CD4-positive, alpha-beta memory T cell (primary cell): ENCODE measurements at places on chromosomes 3 and 15.

DNA sequence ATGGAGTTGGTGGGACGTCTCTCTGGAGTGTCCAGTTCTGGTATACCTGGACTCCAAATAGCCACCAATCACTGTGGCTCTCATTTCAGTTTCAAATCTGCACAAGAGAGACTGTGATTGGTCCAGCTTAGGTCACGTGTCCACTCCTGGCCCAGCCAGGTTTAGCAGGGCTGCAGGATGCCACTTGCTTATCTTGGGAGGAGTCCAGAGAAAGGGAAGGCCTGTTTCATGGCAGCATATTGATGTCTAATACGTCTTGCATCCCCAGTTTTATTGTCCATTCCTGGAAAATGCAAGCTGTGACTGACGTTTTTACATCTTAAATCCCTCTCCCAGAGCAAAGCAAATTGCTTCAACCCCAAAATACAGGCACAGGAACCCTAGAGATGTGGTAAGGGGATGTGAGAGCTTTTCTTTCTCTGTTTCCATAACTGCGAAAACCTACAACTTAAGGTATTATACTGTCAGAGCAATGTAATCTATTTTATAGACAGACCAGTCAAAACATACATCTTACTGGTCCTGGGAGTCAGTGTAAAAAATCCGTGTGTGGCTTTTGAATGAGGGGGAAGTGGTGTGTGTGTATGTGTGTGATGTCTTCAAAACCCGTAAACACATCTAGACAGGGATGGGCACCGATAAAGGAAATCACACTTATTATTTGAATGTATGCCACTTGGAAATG lies 274.4 kb downstream of the TLE3 start:
- DNase-seq: no peak

DNA sequence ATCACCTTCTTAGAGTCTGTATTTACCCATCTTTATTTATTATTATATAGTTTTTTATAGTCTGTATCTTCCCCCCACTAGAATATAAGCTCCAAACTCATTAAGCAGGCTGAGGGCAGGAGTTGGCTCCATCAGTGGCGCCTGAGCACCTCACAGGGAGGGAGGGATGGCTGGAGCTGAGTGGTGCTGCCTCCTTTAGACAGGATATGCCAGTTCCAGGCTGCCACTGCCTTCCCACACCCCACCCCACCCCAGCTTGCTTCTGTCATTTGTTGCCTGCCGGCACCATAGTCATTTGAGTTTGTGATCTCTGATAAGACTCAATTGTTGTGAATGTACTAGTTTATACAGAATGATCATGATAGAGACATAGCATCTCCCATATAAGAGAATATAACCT lies 85.5 kb downstream of the KLHL25 start:
- DNase-seq: no peak

GRCh38 chr15:41276831-41277230 lies 45.8 kb downstream of the CHP1 start:
- DNase-seq: no peak

DNA sequence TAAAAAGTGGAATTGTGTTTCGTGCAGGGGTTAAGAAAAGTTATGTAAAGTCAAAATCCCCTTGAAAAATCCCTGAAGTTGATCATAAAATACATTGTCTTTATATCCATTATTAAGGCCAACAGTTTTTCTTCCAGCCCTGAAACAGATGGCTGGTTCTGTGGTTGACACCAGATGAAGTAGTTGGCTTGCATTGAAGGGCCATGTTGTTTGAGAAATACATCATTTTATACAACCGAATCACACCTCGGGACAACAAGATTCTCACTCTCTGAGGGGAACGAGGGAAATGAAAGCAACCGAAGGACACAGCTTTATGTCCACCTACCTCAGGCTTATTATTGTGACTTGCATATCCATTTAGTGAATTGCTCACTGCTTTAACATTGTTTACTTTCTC lies 126.0 kb upstream of the MITF start:
- no peak for DNase-seq

DNA sequence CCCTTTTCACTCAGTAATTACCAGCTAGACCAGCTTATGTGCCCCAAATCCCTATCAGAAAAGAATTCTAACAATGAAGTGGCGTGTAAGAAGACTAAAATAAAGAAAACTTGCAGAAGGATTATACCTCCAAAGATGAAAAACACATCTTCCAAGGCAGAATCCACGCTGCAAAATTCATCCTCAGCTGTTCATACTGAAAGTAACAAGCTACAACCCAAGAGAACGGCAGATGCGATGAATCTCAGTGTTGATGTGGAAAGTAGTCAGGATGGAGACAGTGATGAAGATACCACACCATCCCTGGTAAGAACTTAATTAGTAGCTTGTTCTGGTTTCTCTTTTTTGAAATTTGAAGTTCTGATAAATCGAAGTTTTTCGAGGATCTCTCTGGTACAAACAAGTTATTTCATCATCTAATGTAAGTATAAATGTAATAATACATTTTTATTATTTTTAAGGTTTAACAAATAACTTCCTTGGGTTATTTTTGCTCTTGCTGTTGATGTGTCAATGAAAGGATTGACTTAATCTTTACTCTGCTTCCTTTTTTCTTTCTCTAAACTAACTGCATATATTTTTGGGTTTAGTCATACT lies 1.4 kb downstream of the WDR76 start:
- DNase-seq: peak; percentile 10

DNA sequence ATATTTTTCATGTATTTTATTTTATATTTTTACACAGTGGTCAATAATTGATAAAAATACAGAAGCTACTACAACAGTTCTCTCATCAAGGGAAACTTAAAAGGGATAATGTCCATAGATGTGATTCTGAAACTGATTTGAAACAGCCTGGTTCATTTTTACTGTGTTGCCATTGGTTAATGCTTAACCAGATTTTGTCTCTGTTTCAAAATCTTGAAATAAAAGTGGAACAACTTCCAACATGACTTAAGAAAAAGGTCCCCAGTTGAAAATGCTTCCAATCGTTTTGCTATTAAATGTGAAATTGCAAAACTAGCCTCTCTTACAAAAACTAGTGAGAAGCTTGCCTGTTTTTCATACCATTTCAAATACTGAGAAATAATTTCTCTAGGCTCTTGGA lies 240.7 kb downstream of the LPP start:
- no peak for DNase-seq

- no peak for DNase-seq
These were observed 58.6 kb upstream of the SLITRK3 start for GRCh38 chr3:165254812-165255211.

- DNase-seq: no peak
These were observed 32.5 kb downstream of the TPRG1 start for GRCh38 chr3:189204167-189204866.

GRCh38 chr15:29736012-29736743 lies 86.1 kb downstream of the TJP1 start:
- DNase-seq: no peak

- no peak for DNase-seq
These were observed 189.2 kb downstream of the TP63 start for GRCh38 chr3:189820365-189820720.

DNA sequence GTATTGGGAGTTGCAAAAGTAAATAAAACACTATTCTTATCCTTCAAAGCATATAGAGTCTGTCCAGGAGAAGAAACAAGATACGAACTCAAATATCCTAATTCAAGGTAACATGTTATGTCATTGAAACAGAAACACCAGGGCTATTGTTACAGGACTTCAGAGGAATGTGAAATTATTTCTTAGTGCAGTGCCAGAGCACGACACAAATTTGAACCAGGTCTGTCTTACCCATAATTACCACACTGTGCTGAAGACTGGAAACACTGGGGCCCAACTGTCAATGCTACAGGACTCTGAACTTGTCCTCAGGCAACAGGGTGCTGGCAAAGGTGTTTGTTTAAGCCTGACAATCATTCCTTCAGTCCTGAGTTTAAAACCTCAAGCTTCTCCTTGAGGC lies 633.6 kb upstream of the UBE2E2 start:
- DNase-seq: no peak

GRCh38 chr3:176579711-176580185 lies 617.5 kb downstream of the TBL1XR1 start:
- DNase-seq: no peak

DNA sequence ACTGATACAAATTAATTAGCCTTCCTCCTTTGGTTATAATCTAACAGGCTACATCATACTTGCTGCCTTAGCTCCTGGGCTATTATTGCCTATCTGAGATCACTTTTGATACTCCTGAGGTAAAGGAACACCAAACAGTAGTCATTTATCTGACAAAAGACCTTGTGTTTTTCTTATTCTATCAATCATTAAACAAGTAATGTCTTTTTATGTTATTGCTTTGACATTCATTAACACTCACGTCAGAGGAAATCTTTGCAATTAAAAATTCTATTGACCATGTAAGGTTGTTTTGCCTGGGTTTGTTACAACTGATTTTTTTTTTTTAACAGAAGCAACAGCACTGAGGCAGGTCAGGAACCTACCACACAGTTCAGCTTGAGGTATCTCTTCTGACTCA lies 366.3 kb downstream of the MECOM start:
- DNase-seq: no peak

GRCh38 chr3:10875914-10876313 lies 59.9 kb downstream of the SLC6A11 start:
- no peak for DNase-seq

GRCh38 chr15:24899367-24899766 lies 55.4 kb upstream of the SNRPN start:
- DNase-seq: no peak

- DNase-seq: no peak
These were observed 1.1 kb upstream of the PARP15 start for GRCh38 chr3:122576174-122576940.

DNA sequence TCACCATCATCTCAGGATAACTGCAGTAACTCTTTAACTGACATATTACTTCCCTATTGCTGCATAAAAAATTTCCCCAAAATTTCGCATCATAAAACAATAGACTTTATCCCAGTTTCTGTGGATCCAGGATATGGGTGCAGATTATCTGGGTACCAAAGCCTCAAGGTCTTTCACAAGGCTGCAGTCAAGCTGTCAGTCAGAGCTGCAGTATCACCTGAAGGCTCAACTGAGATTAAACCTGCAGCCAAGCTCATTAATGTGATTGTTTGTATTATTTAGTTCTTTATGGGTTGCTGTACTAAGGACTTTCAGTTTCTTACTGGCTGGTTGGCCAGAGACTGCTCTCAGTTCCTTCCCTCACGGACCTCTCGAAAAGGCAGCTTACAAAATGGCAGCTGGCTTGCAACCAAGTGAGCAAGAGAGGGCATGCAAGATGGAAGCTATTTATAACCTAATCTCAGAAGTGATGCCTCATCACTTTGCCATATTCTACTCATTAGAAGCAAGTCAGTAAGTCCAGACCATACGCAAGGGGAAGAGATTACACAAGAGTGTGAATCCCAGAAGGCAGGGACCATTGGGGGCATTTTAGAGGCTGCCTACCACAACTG lies 54.9 kb downstream of the DCUN1D1 start:
- DNase-seq: no peak

GRCh38 chr15:96047255-96047931 lies 283.1 kb upstream of the NR2F2 start:
- no peak for DNase-seq

DNA sequence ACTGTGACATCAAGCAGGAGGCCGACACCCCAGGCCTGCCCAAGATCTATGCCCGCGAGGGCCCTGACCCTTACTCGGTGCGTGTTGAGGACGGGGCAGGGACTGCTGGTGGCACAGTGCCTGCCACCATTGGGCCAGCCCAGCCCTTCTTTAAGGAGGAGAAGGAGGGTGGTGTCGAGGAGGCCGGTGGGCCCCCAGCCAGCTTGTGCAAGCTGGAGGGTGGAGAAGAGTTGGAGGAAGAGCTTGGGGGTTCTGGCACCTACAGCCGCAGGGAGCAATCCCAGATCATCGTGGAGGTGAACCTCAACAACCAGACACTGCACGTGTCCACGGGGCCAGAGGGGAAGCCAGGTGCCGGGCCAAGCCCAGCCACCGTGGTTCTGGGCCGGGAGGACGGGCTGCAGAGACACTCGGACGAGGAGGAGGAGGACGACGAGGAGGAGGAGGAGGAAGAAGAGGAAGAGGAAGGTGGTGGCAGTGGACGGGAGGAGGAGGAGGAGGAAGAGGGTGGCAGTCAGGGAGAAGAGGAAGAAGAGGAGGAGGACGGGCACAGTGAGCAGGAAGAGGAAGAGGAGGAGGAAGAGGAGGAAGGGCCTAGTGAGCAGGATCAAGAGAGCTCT lies 5.4 kb downstream of the ZBTB47 start:
- DNase-seq: no peak

DNA sequence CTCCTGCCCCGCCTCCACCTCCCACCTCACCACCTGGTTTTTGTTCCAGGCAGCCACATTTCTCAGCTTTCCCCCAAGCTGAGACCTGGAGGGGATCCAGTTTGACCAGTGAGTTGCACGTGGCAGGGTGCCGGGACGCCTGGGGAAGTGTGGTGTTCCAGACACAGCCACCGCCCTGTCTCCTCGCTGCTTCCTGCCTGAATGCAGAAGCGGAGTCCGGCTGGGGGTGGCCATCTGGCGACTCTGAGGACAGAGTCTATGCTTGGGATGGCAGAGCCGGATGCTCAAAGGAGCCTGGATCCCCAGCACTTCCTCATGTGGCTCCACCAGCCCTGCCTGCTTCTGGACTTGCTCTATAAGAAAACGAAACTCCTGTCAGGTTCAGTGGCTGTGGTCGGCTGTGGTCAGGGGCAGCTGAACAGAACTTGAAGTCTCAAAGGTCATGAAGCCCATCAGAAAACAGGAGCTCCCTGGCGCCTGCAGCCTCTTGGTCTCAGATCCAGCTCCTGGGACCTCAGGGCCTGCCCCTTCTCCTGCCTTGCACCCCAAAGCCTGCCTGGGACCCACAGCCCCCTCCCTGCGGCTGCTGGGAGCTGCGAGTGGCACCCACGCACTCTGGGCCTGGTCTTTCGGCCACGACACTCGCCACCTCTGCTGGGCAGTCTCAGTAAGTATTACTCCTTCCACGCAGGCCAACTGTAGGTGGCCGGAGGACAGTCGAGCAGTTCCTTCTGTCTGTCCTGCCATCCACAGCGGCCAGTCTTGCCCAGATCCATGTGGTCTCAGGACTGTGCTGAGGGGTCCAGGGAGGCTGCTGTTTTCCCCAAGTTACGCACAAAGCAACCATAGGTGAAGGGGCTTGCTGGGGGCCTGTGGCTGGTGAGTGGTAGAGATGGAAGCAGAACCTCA lies 112.8 kb upstream of the MEF2A start:
- DNase-seq: no peak

GRCh38 chr3:41464401-41464800 lies 265.1 kb downstream of the CTNNB1 start:
- DNase-seq: no peak

DNA sequence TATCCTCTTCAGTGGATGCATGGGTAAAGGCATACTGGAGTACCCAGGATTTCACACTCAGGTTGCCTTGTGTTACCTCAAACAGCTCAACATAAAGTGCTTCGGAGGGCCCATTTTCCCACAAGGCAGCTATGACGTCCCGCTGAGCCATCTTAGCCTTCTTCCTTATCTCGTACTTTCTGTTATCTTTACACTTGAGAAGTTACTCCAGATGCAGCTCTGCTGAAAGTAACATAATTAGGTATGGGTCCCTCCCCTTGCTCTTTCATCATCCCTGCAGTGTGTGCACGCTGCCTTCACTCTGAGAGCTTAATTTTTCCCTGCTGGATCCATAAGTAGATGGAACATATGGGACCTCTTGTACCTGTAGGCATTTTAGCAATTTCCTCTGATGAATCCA lies 410.3 kb downstream of the AGBL1 start:
- no peak for DNase-seq
